Left ventricle myocardium inferior (tissue), 1 donor: ENCODE measurements at places on chromosomes 7 and 10. TPM values are rescaled to one million over a fixed set of nuclear protein-coding genes. Genes with fewer than 3 reads are reported as not detected.

The CBX3 gene
- 58.5 TPM for total RNA-seq

The PRXL2A gene
- 101 TPM for total RNA-seq

The CYP3A7 gene
- not detected for total RNA-seq

The PTPRZ1 gene
- total RNA-seq: 0.80 TPM

The CALML5 gene
- total RNA-seq: not detected

The CALCR gene
- total RNA-seq: 0.08 TPM

The LIPN gene
- total RNA-seq: not detected

The CCDC7 gene
- 24.7 TPM for total RNA-seq

The DHX32 gene
- 46.4 TPM for total RNA-seq

- DNase-seq: no peak
- H3K27ac ChIP-seq: no peak overlapping the region
- no peaks in the 10 kb centered on the region for H3K27me3 ChIP-seq
- H3K36me3 ChIP-seq: no peaks in the 10 kb centered on the region
- peaks cover 37% of the 10 kb centered on the region for H3K4me1 ChIP-seq
Observed at GRCh38 chr7:127751490-127752448, 99.8 kb downstream of the SND1 start.

DNA sequence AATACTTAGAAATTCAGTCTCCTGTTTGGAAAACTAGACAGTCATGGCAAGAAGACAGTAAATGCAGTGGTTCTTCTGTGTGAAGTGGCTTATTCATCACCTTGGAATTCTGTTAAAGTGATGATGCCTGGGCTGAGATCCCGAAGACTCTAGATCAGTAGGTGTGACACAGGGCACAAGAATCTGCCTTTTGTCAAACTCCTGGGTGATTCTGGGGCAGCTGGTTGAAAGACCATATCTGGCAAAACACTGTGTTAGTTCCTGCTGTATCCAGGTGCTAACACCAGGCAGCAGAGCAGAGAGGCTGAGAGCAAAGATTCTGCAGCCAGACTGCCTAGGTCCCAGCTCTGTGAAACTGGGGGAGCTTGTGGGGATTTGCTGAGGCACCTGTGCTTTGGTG lies 26.5 kb downstream of the MRC1 start:
- no peaks in the 10 kb centered on the region for H3K36me3 ChIP-seq
- no peak for DNase-seq
- H3K4me3 ChIP-seq: no peak overlapping the region
- peaks cover 12% of the 10 kb centered on the region for H3K27me3 ChIP-seq

GRCh38 chr7:55099066-55099820 lies 80.4 kb downstream of the EGFR start:
- peak; percentile 63 for DNase-seq
- no peaks in the 10 kb centered on the region for H3K27me3 ChIP-seq
- no peaks in the 10 kb centered on the region for H3K36me3 ChIP-seq
- H3K4me1 ChIP-seq: peaks cover 64% of the 10 kb centered on the region
- H3K4me3 ChIP-seq: no peak overlapping the region

- no peak overlapping the region for H3K27ac ChIP-seq
- H3K4me1 ChIP-seq: no peaks in the 10 kb centered on the region
- peaks cover 87% of the 10 kb centered on the region for H3K27me3 ChIP-seq
- no peak overlapping the region for H3K4me3 ChIP-seq
Observed at GRCh38 chr7:101402081-101402779, 39.6 kb downstream of the COL26A1 start.

GRCh38 chr7:143085109-143085508 lies 33.0 kb downstream of the OR6V1 start:
- no peaks in the 10 kb centered on the region for H3K36me3 ChIP-seq
- no peaks in the 10 kb centered on the region for H3K4me1 ChIP-seq
- no peaks in the 10 kb centered on the region for H3K27me3 ChIP-seq
- H3K27ac ChIP-seq: no peak overlapping the region

- H3K4me3 ChIP-seq: peak overlapping the region; percentile 100
- DNase-seq: peak; percentile 26
- H3K4me1 ChIP-seq: peaks cover 49% of the 10 kb centered on the region
- no peaks in the 10 kb centered on the region for H3K27me3 ChIP-seq
- peak overlapping the region; percentile 97 for H3K27ac ChIP-seq
Observed at GRCh38 chr7:88218836-88219605, 817 bp downstream of the SRI start.

- no peaks in the 10 kb centered on the region for H3K4me1 ChIP-seq
- no peak overlapping the region for H3K27ac ChIP-seq
- no peak for DNase-seq
- H3K36me3 ChIP-seq: no peaks in the 10 kb centered on the region
Observed at GRCh38 chr10:123607386-123607785, 58.8 kb upstream of the GPR26 start.

DNA sequence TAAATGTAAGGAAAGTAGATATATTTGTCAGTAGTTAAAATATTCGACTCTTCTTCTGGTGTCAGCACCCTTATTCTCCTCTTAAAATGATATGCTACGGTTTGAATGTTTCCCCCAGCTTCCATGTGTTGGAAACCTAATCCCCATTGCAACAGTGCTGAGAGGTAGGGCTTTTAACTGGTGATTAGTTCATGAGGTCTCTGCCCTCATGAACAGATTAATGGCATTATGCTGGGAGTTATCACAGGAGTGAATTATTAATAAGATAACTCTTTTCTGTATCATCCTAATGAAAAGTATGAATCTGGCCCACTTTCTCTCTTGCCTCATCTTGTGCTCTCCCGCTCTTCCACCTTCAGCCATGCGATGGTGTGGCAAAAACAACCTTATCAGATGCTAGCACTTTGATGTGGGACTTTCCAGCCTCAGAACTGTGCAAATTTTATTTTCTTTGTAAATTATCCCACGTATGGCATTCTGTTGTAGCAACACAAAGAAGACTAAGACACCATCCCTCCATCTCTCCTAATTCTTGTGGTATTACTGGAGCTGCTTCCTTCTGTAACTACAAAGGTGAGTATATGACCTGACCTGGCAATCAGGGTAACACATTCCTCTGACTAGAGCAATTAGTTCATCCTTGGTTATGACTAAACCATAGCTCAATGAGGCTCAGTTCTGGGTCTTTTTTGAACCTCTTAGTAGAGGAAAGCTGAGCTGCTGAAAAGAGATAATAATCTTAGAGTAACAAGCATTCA lies 171.1 kb upstream of the TMEM196 start:
- no peaks in the 10 kb centered on the region for H3K36me3 ChIP-seq
- no peaks in the 10 kb centered on the region for H3K4me1 ChIP-seq
- H3K27ac ChIP-seq: no peak overlapping the region
- no peak for DNase-seq
- no peaks in the 10 kb centered on the region for H3K27me3 ChIP-seq

DNA sequence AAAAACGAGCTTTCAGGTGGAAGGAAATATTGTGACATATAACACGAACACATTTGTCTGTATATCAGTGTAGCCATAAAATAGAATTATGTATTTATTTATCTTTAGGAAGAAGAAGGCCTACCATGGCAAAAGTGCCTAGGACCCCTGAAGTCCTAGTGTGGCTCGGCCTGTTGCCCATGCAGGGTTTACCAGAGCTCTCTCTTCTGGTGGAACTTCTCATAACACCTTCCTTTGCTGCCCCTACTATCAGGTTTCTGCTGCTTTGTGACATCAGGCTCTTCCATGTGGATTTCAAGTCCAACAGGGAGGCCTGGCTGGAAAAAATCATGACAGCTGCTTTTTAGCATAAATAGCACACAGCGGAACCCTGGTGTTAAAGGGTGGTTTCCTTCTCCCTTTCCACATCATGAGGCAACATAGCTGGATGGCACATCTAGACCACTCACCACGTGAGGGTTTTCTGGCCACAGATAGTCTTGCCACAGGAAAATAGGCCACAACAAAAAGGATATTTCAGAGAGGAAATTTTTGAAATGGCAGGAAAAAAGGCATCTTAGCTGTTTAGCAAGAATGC lies 44.8 kb upstream of the ADO start:
- H3K4me3 ChIP-seq: no peak overlapping the region
- no peak for DNase-seq
- peak overlapping the region; percentile 85 for H3K27ac ChIP-seq
- no peaks in the 10 kb centered on the region for H3K27me3 ChIP-seq

DNA sequence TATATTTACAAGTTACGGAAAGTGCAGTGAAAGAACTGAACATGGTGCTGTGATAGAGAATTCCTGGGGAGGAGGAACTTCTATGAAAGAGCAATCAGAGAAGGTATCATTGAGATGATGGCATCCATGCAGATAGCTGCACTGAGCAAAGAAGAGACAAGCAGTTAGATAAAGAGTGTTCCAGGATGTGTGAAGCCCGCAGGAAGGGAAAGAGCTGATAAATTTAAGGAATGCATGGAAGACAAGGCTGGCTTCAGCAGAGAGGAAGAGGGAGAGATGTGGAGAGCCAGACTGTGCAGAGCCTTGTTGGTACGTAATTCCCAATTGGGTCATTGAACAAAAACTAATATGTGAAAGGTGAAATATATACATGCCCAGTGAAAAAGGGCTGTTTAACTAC lies 538.9 kb downstream of the INHBA start:
- H3K27ac ChIP-seq: no peak overlapping the region
- H3K4me1 ChIP-seq: no peaks in the 10 kb centered on the region
- no peaks in the 10 kb centered on the region for H3K27me3 ChIP-seq
- H3K4me3 ChIP-seq: no peak overlapping the region

DNA sequence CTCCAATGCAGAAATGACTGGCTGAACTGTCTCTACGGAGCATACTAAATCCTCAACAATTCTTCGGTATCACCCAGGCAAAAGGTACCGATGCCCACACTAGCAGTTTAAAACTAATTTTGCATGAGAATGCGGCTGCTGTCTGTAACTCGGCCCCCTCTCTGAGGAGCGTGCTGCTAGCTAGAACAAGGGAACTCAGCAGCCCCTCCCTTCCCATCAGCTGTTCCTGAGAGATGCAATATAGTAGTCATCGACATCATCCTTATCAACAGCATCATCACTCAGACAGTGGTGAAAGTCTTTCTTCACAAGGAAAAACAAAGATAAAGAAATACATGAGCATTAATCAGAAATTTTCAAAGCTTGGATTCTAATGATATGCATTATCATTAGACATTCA lies 189.1 kb upstream of the FRMD4A start:
- H3K27me3 ChIP-seq: no peaks in the 10 kb centered on the region
- H3K4me3 ChIP-seq: no peak overlapping the region
- DNase-seq: no peak
- H3K27ac ChIP-seq: no peak overlapping the region
- peaks cover 12% of the 10 kb centered on the region for H3K36me3 ChIP-seq

- H3K27ac ChIP-seq: no peak overlapping the region
- peaks cover 55% of the 10 kb centered on the region for H3K4me1 ChIP-seq
- no peak for DNase-seq
- H3K27me3 ChIP-seq: no peaks in the 10 kb centered on the region
- no peaks in the 10 kb centered on the region for H3K36me3 ChIP-seq
Observed at GRCh38 chr7:69816501-69816900, 218.2 kb downstream of the AUTS2 start.

GRCh38 chr10:72009425-72010081 lies 45.4 kb downstream of the CHST3 start:
- DNase-seq: peak; percentile 85
- no peaks in the 10 kb centered on the region for H3K27me3 ChIP-seq
- H3K4me3 ChIP-seq: peak overlapping the region; percentile 8
- peak overlapping the region; percentile 92 for H3K27ac ChIP-seq

DNA sequence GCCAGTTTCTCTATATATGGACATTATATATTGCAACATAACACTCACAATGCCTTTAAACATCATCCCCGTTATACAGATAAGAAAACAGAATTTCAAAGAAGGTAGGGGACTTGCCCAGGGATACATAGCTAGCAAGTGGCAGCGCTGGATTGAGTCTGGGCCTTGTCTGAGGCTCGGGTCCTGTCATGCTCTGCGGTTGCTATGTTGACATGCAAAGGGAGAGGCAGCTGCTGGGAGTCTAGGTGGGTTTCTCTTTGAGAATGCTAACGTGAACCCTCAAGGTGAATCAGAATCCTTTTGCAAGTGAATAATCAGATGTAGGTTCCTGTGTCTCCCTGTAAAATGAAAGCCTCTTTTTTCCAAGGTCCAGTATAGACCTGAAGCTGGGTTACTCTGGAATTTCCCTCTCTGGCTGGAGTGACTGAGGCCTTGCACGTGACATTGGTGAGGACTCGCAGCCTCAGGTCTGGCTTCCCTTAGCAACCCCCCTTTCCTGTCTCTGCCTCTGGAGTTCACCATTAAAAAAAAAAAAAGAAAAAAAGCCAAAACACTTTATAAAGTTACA lies 38.9 kb downstream of the TCF7L2 start:
- DNase-seq: no peak
- no peak overlapping the region for H3K27ac ChIP-seq
- H3K27me3 ChIP-seq: no peaks in the 10 kb centered on the region
- H3K36me3 ChIP-seq: no peaks in the 10 kb centered on the region
- no peak overlapping the region for H3K4me3 ChIP-seq

GRCh38 chr10:77267703-77268675 lies 369.6 kb downstream of the KCNMA1 start:
- no peak overlapping the region for H3K4me3 ChIP-seq
- H3K27ac ChIP-seq: no peak overlapping the region
- peaks cover 78% of the 10 kb centered on the region for H3K27me3 ChIP-seq

DNA sequence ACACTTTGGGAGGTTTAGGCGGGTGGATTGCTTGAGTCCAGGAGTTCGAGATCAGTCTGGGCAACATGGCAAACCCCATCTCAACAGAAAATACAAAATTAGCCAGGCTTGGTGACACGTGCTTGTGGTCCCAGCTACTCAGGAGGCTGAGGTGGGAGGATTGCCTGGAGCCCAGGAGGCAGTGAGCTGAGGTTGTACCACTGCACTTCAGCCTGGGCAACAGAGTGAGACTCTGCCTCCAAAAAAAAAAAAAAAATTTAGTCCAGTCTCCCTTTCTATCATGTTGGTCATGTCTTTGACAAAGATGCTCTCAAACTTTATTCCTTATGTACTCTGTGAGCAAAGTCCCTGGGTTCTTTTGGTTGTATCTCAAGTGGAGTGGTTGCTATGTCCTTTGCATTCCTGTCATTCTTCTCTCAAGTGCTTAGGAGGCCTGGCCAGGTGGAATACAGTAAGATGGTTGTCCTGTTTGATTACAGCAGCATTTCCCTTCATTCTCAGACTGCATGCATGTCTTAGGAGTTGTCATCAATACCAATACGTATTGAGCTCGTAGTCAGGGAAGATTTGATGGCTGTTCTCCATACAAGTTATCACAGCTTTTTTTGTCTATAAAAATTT lies 85.7 kb downstream of the MMRN2 start:
- no peak overlapping the region for H3K27ac ChIP-seq
- no peaks in the 10 kb centered on the region for H3K27me3 ChIP-seq
- H3K4me3 ChIP-seq: no peak overlapping the region
- peaks cover 3% of the 10 kb centered on the region for H3K36me3 ChIP-seq
- H3K4me1 ChIP-seq: peaks cover 49% of the 10 kb centered on the region

- H3K4me1 ChIP-seq: no peaks in the 10 kb centered on the region
- H3K4me3 ChIP-seq: no peak overlapping the region
- H3K27me3 ChIP-seq: no peaks in the 10 kb centered on the region
- H3K36me3 ChIP-seq: no peaks in the 10 kb centered on the region
Observed at GRCh38 chr7:22469371-22470143, 30.4 kb downstream of the STEAP1B start.
